ENCODE measurements at places on chromosomes 5 and 9.

- no peak for DNase-seq
These were observed 14.2 kb downstream of the TAL2 start for GRCh38 chr9:105676351-105676923.

- DNase-seq = no peak
These were observed 461.7 kb downstream of the TLE1 start for GRCh38 chr9:81227507-81228245.

GRCh38 chr5:172479034-172479783 is 24.9 kb upstream of the SH3PXD2B start:
- peak; percentile 53 for DNase-seq

DNA sequence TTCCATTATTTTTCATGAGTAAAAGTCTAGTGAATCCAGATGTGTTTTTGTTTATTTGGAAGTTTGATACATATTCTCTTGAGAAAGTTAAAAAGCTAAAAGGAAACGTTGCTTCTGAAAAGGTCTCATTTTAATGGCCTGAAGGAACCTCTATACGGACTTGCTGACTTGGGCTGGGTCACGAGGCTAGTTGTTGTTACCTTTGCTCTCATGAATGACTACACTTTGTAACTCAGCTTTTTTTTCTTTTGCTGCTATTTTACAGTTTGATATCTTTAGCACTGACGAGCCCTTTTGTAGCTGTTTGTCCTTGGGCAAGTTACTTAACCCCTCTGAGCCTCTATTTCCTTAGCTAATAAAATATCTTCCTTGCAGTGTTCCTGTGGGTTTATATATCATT is 211.5 kb downstream of the PCSK5 start:
- DNase-seq = no peak
